ENCODE measurements at places on chromosomes 11 and 22.

- DNase-seq = no peak
These were observed 26.7 kb downstream of the ARRB1 start for GRCh38 chr11:75324740-75325139.

DNA sequence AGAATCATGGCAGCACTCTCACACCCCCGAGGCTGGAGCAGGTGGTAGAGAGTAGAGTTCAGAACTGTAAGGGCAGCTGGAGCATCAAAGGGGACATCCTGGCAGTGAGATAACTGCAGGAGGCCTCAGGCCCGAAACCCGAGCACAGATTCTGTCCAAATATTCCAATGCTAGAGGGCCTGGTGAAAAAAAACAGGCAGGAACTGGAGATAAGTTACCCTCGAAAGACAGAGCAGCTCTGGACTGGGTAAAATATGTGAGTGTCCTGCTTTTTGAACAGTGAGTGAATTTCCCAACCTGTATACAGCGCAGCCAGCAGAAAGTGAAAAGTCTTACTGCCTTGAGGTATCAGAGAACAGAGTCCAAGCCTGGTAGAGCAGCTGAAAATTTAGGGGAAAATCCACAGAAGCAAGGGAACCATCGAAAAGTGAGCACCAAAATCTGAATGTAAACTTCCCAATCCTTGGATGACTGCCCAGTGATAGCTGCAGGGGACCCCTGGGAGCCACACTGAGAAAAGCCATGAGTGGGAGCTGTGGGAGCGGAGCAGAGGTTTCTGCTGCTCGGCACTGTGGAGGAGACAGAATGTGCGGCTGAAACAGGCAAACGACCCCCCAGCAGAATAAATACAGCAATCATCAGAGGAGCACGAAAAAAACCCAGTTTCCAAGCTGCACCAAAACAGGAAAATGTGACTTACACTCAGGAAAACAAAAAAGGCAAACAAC lies 50.6 kb downstream of the WNT11 start:
- DNase-seq = no peak

GRCh38 chr22:30887861-30888260 lies 80.7 kb downstream of the MORC2 start:
- no peak for DNase-seq

- no peak for DNase-seq
These were observed at the start of gene CALCA for GRCh38 chr11:14971865-14972580. Gene CALCA, minus strand, starts transcription at chr11:14972351. Its CDS starts 1,159 bp downstream, at chr11:14971192.

DNA sequence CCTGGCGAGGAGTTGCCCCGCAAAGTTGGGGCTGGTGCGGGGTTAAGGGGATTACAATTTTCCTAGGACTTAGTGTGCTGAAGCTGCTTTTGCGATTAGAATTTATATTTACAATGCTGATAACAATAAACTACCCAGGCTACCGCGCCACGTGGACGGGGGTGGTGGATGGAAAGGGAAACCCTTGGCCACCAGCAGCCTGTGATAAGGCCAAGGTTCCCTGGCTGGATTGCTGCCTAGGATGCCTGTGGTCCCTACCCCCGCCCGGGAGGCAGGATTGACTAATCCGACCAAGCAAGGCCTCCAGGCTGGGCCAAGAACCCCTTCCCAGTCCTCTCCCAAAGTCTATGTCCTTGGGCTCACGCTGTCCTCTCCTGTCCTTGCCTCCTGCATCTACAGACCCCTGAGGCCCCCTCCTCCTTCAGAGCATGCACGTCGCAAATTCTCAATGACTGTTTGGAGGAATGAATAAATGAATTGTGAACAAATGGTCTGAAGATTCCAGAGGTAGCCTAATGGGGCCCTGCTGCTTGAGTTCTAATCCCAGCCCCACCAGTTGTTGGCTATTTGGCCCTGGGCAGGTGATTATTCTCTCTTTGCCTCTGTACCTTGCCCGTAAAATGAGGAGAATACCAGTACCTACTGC lies 7.6 kb upstream of the CHKA start:
- DNase-seq = no peak

- DNase-seq = peak; percentile 52
These were observed 12.2 kb upstream of the MFNG start for GRCh38 chr22:37498289-37498909.

GRCh38 chr22:46061124-46061500 lies 84.2 kb upstream of the WNT7B start:
- DNase-seq = no peak

GRCh38 chr11:96124155-96124554 lies 200.2 kb upstream of the MTMR2 start:
- no peak for DNase-seq

DNA sequence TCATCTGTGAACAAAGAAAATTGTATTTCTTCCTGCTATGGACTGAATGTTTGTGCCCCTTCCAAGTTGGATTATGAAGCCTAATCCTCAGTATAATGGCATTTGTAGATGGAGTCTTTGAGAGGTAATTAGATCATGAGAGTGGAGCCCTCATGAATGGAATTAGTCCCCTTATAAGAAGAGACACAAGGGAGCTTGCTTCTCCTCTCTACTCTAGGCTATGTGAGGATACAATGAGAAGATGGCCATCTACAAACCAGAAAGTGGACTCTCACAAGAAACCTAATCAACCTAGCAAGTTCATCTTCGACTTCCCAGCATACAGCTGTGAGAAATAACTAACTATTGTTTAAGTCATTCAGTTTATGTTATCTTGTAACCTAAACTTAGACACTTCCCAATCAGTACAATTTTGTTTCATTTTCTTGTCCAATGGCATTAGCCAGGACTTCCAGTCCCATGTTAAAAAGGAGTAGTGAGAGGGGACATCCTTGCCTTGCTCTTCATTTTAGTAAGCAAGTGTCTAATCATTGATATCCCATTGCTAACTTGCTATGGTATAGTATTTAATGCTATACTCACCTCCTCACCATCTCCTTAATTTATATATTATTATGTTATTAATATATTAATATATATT lies 45.7 kb downstream of the PDGFD start:
- DNase-seq = no peak

DNA sequence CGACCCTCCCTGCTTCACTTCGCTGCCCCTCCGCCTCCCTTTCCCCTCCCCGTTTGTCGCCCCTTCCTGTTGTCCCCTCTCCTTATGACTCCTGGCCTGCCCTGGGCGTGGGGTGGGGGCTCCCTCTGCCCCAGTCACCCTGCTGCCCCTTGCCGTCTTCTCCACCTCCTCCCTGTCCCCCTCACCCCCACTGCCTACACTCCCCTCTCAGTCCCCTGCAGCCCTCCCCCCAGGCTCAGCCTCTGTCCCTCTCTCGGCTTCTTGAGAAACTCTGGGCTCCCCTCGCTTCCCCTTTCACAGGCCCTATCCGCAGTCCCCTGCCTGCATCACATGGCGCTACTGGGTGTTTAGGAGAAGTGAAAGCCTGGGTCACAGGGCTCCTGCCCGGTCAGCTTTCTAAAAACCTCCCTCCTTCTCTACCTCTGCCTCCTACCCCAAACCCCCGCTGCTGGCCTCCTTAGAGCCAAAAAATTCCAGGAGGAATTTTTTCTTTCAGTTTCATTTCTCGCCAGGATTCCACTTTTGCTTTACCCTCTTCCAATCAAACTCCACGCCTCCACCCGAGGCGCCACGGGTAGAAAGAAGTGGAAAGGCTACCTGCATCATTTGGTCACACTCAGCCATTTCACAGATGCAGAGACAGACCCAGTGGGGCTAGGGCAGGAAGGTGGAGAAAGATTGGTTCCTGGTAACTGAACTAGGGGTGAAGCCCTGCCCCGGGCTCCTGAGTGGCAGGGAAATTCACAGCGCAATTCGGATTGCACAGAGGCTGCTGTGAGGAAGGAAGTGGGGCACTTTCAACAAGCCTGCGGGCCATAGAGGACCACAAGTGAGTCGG lies at the start of gene SLC15A3:
SLC15A3 (minus strand) TSS at position 273 of the 838 bp plus-strand sequence. CDS start 625 bp downstream, outside the sequence.
- no peak for DNase-seq

Data from activated T-helper 1 cell treated with anti-CD3 and anti-CD28 coated beads, Interleukin-2, amount 50 U/mL, for 16 hours (primary cell).